WTC11 (cell line): ENCODE measurements at places on chromosomes 2 and 18. TPM values are rescaled to one million over a fixed set of nuclear protein-coding genes. Genes with fewer than 3 reads are reported as not detected.

Gene PSMA8
- total RNA-seq: not detected in 3 replicates

GRCh38 chr2:171287036-171287571 lies 126.4 kb upstream of the TLK1 start:
- DNase-seq: no peak
- peaks cover 19% of the 10 kb centered on the region for H3K4me1 ChIP-seq
- H3K27ac ChIP-seq: no peak overlapping the region; the same call in 1 of the 2 replicates
- no peak overlapping the region for H3K4me3 ChIP-seq
- no peaks in the 10 kb centered on the region for H3K36me3 ChIP-seq

DNA sequence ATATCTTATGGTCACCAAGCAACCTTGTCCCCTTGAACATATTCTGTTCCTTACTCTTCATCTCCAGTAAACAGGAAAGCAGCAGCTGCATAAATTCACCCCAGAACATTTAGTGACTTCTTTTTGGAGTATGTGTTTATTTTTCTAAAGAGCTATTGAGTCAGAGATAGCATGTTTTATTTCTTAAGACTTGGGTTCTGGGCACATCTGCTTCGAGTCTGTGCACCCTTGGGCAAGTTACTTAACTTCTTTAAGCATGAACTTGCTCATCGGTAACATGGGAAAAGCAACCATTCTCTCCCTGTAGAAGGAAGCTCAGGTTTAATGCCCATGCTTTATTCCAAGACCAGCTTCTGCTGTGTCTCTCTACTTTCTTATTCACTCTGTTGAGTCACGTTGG lies 309.3 kb upstream of the MEX3C start:
- H3K4me1 ChIP-seq: no peaks in the 10 kb centered on the region
- H3K27me3 ChIP-seq: no peaks in the 10 kb centered on the region
- H3K27ac ChIP-seq: no peak overlapping the region
- no peak for DNase-seq
- H3K4me3 ChIP-seq: no peak overlapping the region

Gene SLC4A3
- total RNA-seq: 7.8 to 9.9 TPM (median 8.7 TPM) in 3 replicates

Gene LRRTM1
- 1.1 to 1.4 TPM (median 1.2 TPM) in 3 replicates for total RNA-seq

- H3K27ac ChIP-seq: no peak overlapping the region
- no peak for DNase-seq
- no peaks in the 10 kb centered on the region for H3K4me1 ChIP-seq
Observed at GRCh38 chr2:60158262-60158661, 395.2 kb downstream of the BCL11A start.

Gene CABYR
- 12.9 to 19.3 TPM (median 16.1 TPM) in 3 replicates for total RNA-seq

Gene ZNF521
- 13.8 to 16.9 TPM (median 15.3 TPM) in 3 replicates for total RNA-seq

DNA sequence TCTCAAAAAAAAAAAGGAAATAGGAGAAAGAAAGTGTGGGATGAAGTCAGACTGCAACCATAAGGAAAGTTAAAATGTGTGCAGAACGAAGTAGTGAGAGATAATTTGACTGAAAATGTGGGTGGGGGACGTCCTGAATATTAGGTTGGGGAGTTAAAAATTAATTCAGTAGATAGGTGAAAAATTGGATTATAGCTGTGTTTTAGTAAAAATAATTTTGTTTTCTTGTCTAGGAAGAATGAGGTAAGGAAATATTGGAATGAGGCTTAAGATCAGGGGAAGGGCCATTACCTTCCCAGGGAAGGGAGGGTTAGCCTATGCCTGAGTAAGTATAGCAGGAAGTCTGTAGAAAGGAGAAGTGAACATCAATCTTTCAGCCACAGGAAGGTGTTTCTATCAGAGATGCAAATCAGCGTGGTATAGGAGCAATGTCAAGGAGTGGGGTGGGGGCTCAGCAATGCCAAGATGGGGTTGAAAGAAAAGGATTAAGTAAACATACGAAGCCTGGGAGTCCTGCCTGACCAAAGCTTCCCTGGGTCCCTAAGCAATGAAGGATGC lies 250.9 kb downstream of the PIEZO2 start:
- DNase-seq: no peak
- no peak overlapping the region for H3K4me3 ChIP-seq
- no peak overlapping the region for H3K27ac ChIP-seq
- H3K4me1 ChIP-seq: no peaks in the 10 kb centered on the region

Gene OBSL1
- total RNA-seq: 159 to 221 TPM (median 213 TPM) in 3 replicates

- H3K4me1 ChIP-seq: peaks cover 8% of the 10 kb centered on the region
- H3K27ac ChIP-seq: no peak overlapping the region
- H3K4me3 ChIP-seq: no peak overlapping the region
- no peaks in the 10 kb centered on the region for H3K36me3 ChIP-seq
- H3K27me3 ChIP-seq: no peaks in the 10 kb centered on the region; the same call in 1 of the 2 replicates
Observed at GRCh38 chr2:118123561-118124232, 35.4 kb downstream of the INSIG2 start.

Gene IL36G
- total RNA-seq: 0.32 TPM in 1 of 3 replicates, not detected in the others

- no peak overlapping the region for H3K4me3 ChIP-seq
- no peaks in the 10 kb centered on the region for H3K4me1 ChIP-seq
- H3K36me3 ChIP-seq: no peaks in the 10 kb centered on the region
Observed at GRCh38 chr18:45066210-45066609, 385.5 kb downstream of the SETBP1 start.

Gene REG1B
- total RNA-seq: 2.1 to 3.8 TPM (median 2.3 TPM) in 3 replicates

DNA sequence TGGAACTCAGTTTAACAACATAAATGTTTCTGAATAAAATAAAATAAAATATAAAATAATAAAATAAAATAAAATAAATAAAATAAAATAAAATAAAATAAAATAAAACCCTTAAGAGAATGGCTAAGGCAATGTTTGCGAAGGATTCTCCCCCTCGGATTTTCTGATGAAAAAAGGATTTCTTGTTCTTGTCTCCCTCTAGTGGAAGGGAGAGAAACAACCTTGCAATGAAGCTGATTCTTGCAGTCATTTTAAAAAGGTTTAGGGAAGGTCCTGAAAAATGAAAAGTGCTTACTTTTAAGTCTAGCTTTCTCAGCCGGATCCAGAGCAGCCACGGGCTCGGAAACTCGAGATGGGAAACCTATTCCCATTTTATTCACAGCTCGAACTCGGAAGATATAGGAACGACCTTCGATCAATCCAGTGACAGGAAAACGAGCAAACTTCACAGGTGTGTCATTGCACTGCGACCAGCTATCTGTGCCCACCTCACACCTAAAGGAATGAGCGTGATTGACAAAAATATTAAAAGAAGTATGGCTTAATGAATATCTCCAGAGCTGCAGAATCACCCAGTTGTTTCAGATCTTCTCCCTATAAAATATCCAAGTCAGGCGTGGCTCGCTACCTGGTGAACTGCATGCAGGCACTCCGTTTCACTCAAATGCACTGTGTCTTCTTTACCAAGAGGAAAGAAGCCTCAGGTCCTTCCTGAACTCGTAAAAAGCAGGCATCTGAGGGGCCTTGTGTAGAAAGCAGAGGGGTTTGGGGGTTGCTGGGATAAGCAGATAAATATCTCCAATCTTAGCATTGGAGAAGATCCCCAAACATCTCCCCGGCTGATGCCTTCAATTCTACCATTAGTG lies 68.1 kb downstream of the MYOM1 start:
- no peaks in the 10 kb centered on the region for H3K36me3 ChIP-seq
- no peak for DNase-seq
- H3K4me1 ChIP-seq: no peaks in the 10 kb centered on the region
- no peaks in the 10 kb centered on the region for H3K27me3 ChIP-seq
- H3K4me3 ChIP-seq: no peak overlapping the region

- H3K4me3 ChIP-seq: no peak overlapping the region
- no peaks in the 10 kb centered on the region for H3K36me3 ChIP-seq
- H3K27ac ChIP-seq: no peak overlapping the region
- DNase-seq: no peak
Observed at GRCh38 chr18:1846640-1847039, 724.7 kb downstream of the METTL4 start.

- peaks cover 25% of the 10 kb centered on the region for H3K4me1 ChIP-seq
- DNase-seq: no peak
- no peak overlapping the region for H3K4me3 ChIP-seq
- H3K36me3 ChIP-seq: peaks cover 64% of the 10 kb centered on the region
Observed at GRCh38 chr2:48347712-48348111, 182.2 kb upstream of the STON1 start.

- no peak overlapping the region for H3K4me3 ChIP-seq
- H3K4me1 ChIP-seq: peaks cover 11% of the 10 kb centered on the region
- peaks cover 9% of the 10 kb centered on the region for H3K36me3 ChIP-seq
- no peak for DNase-seq
- H3K27ac ChIP-seq: no peak overlapping the region
Observed at GRCh38 chr2:16767789-16768476, 102.3 kb upstream of the CYRIA start.

- H3K4me1 ChIP-seq: peaks cover 25% of the 10 kb centered on the region
- peak; percentile 6 for DNase-seq
- no peak overlapping the region for H3K4me3 ChIP-seq
- H3K27me3 ChIP-seq: no peaks in the 10 kb centered on the region
- no peaks in the 10 kb centered on the region for H3K36me3 ChIP-seq
Observed at GRCh38 chr2:71528749-71529148, 75.4 kb downstream of the DYSF start.
